ENCODE measurements at places on chromosomes 4 and X.

- no peak for DNase-seq
These were observed 9.1 kb upstream of the GASK1B start for GRCh38 chr4:158181906-158182305.

- DNase-seq: no peak
These were observed 56.7 kb downstream of the PRPS1 start for GRCh38 chrX:107684956-107685385.

GRCh38 chr4:107546638-107547037 lies 173.4 kb downstream of the PAPSS1 start:
- no peak for DNase-seq

DNA sequence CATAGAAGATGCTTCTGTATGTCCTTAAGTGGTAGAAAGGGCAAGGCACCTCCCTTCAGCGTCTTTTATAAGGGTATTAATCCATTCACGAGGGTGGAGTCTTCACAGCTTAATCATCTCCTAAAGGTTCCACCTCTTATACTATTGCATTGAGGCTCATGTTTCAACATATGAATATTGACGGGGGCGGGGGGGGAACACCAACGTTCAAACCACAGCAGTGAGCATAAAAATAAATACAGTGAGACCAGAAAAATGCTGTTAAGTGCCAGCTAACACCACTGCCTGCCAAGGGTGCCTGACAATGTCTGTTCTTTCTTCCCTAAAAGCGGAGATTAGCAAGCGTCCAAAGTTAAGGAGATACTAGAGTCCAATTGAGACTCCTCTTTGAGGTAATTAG lies 323.3 kb downstream of the STK32B start:
- DNase-seq: no peak

- DNase-seq: no peak
These were observed 5.8 kb upstream of the VEGFC start for GRCh38 chr4:176798540-176798939.

- DNase-seq: no peak
These were observed 48.2 kb upstream of the KLF3 start for GRCh38 chr4:38615847-38616246.

- no peak for DNase-seq
These were observed 472.6 kb upstream of the CPEB2 start for GRCh38 chr4:14529653-14530052.

- DNase-seq: no peak
These were observed 184.9 kb downstream of the KIT start for GRCh38 chr4:54842656-54843055.

- DNase-seq: peak; percentile 8
These were observed 535.2 kb downstream of the GALNTL6 start for GRCh38 chr4:172348426-172348825.

GRCh38 chr4:37721995-37722638 lies 35.9 kb upstream of the RELL1 start:
- no peak for DNase-seq

GRCh38 chr4:126733301-126733700 lies 899.5 kb upstream of the INTU start:
- no peak for DNase-seq

- peak; percentile 44 for DNase-seq
These were observed 5.9 kb downstream of the IRAK1 start for GRCh38 chrX:154013614-154014360.

GRCh38 chrX:155056877-155057792 lies 13.8 kb downstream of the CMC4 start:
- DNase-seq: peak; percentile 79

GRCh38 chr4:48853604-48854394 lies 22.9 kb downstream of the OCIAD1 start:
- DNase-seq: no peak

- peak; percentile 14 for DNase-seq
These were observed 1.9 kb downstream of the UBE2D3 start for GRCh38 chr4:102825261-102826091.

GRCh38 chr4:56160636-56161035 lies 211.9 kb downstream of the CEP135 start:
- DNase-seq: no peak

DNA sequence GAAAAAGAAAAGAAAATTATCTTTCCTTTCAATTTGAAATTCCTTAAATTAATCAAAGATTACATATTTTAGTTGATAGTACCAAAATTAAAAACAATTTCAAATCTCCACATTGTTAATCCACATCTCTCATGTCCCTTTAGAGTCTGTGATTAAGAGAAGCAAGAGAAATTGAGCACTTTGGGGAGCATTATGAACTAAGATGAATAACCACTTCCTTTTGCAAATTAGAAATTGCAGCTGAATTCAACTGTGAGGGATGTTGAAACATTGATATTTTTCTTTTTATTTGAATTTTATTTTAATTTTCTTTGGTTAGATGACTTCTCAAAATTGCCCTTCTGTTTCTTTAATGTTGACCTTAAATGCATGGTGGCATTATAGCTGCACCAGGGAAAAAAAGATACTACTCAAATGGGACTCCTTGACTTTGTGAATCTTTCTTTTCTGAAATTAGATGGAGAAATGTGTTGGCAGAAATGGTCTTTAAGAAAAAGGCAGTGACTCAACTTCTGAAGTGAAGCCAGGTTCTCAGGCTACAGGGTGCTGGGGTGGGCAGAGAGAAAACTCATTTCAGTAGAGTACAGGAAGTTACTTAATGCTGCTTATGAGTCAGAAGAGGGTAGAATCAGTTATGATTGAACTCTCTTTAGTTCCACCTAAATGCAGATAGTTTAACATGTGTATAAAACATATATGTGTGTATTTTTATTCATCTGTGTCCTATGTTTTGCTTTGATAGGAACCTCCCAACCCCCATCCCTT lies 92.0 kb upstream of the TNIP3 start:
- no peak for DNase-seq

GRCh38 chrX:68072041-68072440 lies 361.3 kb downstream of the OPHN1 start:
- DNase-seq: no peak

GRCh38 chr4:57078685-57079521 lies 31.3 kb downstream of the IGFBP7 start:
- DNase-seq: peak; percentile 87

DNA sequence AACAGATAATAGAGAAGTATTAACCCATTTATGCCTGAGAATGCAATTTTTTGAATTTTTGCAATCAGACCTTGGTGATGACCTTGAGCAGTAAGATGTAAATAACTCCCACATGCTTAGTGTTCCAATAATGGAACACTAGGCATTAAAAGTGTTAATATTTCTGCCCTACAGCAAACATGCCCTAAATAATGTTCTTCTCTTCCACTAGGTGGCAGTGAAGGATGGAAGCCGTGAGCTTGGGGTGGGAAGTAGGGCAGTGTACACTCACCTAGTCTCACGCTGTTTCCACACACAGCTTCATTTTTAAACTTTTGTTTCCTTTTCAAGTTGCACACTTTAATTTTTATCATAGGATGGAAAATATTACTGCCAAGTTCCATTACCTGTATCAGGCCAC lies 613.1 kb upstream of the HS3ST1 start:
- no peak for DNase-seq

DNA sequence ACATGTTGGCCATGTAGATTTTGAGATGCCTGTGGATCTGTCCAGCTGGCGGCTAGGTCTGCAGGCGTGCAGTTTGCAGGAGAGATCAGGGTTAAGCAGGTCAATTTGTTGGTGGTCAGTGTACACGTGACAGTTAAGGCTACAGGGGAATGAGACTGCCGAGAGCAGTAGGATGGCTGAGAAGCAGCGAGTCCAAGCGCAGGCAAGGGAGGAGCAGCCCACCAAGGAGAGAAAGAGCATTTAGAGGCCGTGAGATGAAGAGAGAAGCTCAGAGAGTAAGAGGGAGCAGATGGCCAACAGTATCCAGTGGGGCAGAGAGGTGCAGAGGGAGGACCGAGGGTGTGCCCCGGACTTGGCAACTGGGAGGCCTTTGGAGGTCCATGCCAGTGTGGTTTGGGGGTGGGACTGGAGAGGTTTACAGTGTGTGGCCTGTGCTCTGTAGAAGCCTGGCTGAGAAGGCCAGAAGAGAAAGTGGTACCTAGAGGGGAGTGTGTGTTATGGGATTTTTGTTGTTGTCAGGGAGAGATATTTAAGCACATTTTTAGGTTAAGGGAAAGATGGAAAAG lies 18.4 kb downstream of the SNX25 start:
- DNase-seq: no peak

DNA sequence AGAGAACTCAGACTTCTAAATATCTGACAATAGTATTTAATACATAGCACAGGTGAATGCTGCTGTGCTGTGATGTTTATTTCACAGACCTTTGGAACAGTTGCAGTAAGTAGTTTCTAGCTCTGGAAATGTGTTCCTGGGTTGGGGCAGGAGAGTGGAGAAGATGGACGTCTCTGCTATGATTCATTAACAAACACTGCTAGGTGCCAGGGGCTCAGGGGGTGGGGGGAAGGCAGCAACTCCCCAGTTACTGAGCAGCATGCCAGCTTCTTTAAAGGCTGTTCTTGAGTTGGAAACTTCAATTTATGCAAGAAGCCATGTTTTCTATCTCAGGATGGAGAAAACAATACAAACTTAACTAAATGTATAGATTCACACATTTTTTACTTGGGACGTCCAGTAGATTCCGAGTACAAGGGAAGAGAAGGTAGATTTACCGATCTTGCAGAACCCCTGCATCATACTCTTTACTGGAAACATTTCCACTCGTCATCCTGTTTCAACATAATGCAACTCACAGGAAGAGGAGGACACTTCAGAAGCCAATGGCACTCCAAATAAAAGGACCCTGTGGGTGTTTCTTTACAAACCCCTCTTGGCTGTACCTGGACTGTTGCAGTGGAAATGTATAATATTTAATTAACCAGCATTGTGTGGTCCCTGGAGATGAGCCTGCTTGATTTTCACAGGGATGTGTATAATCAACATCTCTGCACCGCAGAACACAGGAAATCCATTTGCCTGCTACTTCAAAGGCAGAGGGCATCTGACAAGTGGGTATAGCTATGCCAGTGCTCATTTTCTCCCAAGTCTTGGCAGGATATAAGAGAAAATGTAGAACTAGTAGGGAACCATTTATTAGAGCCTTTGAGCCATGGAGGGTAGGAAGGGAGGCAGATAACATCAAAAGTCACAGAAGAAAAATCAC lies 171.4 kb downstream of the SH3KBP1 start:
- no peak for DNase-seq

- no peak for DNase-seq
These were observed 548.5 kb upstream of the IGFBP7 start for GRCh38 chr4:57658673-57659072.

GRCh38 chrX:136584545-136584944 lies 52.5 kb downstream of the VGLL1 start:
- DNase-seq: no peak

GRCh38 chrX:15497865-15498264 lies 2.7 kb upstream of the BMX start:
- DNase-seq: peak; percentile 46

DNA sequence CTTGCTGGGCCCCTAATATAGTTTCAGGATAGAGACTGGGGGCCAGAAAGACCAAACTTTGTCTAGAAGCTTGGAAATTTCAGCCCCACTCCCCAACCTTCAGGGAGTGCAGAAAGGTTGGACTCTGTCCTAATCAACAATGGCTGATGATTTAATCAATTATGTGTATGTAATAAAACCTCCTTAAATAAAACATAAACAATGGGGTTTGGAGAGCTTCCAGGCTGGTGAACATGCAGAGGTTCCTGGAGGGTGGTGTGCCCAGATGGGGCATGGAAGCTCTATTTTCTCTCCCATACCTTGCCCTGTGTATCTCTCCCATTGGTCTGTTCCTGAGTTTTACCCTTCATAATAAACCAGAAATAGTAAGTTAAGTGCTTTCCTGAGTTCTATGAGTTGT lies 174.2 kb downstream of the GC start:
- DNase-seq: no peak

DNA sequence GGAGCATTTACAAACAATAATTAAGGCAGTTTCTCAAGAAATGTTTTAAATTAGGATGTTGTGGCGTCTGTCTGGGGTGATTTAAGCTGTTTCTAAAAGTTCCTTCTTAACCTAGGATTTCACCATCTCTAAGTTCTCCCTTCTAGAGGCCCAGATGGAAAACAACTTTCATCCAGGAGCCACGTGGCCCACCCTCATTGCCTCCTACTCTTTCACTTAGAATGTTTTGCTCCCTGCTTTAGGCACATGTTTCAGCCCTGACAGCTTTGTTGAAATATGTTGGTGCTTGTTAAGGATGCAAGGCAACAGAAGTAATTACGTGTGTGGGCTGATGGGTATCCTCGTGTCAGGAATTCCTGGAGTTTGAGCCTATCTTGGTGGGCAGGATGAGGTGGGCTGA lies 131.3 kb downstream of the GUCY2F start:
- no peak for DNase-seq

GRCh38 chr4:103098341-103098740 lies 1.3 kb downstream of the BDH2 start:
- DNase-seq: no peak

DNA sequence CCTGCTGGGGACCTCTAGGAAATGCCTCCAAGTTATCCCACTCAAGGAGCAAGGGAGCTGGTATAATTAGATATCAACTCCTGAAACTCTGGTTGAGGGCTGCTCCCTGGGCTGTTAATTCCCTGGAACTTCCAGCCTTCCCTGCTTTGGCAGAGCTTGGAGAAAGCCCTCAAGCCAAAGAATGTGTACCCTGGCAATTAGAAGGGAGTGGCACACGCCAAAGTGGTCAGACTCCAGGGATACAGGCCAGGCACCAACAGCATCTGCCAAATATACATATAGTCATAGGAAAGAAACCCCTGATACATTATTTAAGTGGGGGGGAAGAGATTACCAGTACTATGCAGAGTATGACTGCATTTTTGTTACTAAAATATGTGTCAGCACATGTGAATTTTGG lies 616.8 kb downstream of the BCOR start:
- no peak for DNase-seq

GRCh38 chr4:182421753-182422152 lies 178.6 kb downstream of the TENM3 start:
- DNase-seq: no peak

- no peak for DNase-seq
These were observed 389.4 kb downstream of the GALNTL6 start for GRCh38 chr4:172202480-172203076.

- DNase-seq: no peak
These were observed 42.4 kb downstream of the KDM6A start for GRCh38 chrX:44915361-44915868.

GRCh38 chrX:130083107-130083490 lies 27.2 kb downstream of the ELF4 start:
- DNase-seq: no peak
